Hematopoietic multipotent progenitor cell treated with erythropoietin and hydrocortisone succinate and interleukin-3 and kit ligand, for 8 days (in vitro differentiated cells): ENCODE measurements at places on chromosomes 1 and 21.

DNA sequence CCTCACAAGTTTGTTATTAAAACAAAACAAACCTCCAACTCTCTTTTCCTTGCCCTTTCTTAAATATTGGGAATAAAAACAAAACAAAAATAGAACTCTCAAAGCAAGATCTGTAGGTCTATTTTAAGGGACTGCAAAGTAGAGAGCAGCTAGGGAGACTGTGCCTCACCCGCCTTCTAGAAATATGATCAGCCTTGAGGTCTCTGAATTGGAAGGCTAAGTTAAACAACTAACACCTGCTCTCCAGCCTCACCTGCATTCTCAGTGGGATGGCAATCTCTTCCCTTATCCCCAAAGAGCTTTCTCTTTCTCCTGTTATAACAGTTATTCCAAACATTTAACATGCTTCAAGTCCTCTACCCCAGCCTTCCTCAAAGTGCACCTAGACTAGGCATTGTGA is 75.5 kb upstream of the TNR start:
- DNase-seq, result no peak

DNA sequence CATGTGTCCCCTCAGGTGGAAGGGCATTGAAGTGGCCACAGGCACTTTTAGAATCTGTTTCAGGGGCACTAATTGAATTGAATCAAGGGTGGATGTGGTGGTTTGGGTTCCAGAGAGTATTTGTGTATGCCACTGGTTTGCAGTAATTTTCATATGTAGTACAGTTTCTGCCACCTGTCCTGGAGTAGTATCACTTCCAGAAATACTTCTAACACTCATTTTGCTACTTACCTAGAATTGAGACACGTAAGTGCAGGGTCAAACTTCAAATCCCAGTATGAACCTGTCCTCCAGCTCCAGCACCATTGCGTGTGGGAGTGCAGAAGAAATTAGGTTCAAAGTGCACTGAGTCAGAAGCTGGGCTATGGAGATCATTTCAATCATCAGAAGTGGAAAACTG is 26.8 kb downstream of the RSPH1 start:
- no peak for DNase-seq

GRCh38 chr1:34460193-34460592 is 283.5 kb downstream of the C1orf94 start:
- peak; percentile 60 for DNase-seq

GRCh38 chr1:168085401-168085872 is 51.3 kb downstream of the GPR161 start:
- no peak for DNase-seq

DNA sequence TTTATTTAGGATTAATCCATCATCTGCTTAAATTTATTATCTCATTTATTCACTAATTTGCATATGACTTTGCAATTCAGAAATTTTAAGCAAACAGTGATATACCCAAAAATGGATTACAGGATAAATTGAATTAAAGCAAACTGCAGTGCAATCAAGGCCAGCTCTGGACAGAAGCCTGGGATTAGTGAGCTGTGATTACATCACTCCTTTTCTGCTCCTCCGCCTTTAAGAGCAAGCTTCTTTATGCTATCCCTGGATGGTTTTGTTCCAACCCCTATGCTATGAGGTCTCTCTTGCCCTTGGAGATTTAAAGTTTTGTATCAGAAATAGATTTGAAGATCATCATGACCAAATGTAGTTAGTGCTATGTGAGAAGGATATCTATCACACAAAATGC is 32.6 kb downstream of the GPR52 start:
- no peak for DNase-seq
